ENCODE measurements at places on chromosomes 1 and 21.

- no peak for DNase-seq
Observed at GRCh38 chr1:201845331-201846083, 16.6 kb downstream of the IPO9 start.

- DNase-seq = no peak
Observed at GRCh38 chr1:1364266-1364665, 5.9 kb upstream of the MXRA8 start.

DNA sequence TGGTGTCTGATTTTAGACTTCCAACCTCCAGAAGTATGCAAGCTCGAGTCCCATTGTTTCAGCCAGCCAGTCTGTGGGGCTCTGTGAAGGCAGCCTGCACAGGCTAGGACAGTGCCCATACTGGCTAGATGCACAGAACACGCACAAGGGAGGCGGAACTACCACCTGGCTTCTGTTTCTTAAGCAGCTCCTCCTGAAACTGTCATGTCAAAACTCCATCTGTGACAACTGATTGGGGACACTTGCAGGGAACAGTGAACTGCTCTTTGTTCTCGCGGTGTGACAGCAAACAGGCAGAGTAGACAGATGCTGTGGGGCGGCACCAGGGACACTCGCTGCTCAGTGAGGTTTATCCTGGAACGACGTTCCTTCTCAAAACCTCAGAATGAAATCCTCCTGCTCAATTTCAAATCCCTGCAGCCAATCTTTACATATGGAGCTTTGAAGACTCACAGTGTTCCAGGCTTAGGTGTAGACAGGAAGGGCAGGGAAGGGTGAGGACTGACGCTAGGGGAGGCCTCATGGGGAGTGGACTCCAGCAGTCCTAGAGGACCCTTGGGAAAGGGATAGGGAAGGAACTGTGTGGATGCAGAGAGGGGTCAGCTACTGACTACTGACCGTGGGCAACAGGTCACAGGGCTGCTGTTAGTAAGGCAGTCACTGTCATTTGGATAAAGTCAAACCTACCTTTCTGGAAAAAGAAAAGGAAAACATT, 73.8 kb downstream of the ERG start:
- DNase-seq = no peak

GRCh38 chr1:206979379-206980043, 9.3 kb upstream of the FCAMR start:
- DNase-seq = no peak

- no peak for DNase-seq
Observed at GRCh38 chr1:188708795-188709535, 1768.7 kb downstream of the BRINP3 start.

- no peak for DNase-seq
Observed at GRCh38 chr1:7464736-7465135, 306.4 kb upstream of the VAMP3 start.

GRCh38 chr1:80755944-80756343, 1044.8 kb upstream of the ADGRL2 start:
- no peak for DNase-seq

GRCh38 chr1:228156515-228156881, 6.8 kb downstream of the GJC2 start:
- DNase-seq = no peak

- DNase-seq = no peak
Observed at GRCh38 chr1:174785510-174785909, 214.2 kb upstream of the CACYBP start.
